AG09309 (cell line): ENCODE measurements at places on chromosomes 16 and 17.

DNA sequence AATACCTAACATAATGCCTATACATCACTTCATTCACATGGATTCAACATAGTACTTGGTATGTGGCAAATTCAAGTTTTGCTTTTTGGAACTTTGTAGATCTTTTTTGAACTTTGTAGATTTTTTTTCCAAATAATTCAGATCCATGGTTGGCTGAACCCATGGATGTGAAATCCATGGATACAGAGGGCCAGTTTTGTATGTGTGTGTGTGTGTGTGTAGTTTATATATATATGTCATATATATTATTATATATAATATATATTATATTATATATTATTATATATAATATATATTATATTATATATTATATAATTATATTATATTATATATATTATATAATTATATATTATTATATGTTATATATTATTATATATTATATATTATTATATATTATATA, 28.4 kb downstream of the CLUAP1 start:
- DNase-seq, result no peak

- no peak for DNase-seq
Measured at GRCh38 chr17:31467502-31468256, 76.2 kb downstream of the RAB11FIP4 start.

DNA sequence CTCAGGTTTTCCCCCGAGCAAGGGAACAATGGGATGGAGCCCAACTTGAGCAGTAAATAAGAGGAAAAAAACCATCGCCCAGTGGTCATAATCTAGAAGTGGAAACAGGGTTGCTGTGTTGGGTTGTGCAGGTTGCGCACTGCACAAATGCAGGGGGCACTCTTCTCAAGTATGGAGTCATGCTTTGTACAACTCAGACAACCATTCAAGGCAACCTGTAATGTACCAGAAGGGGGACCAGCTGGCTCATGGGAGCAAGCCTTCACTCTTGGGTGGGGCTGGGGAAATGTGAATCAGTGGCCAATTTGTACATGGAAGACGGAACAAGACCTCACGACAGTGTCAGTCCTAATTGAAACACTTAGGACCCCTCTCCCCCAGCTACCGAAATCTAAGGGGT, 23.9 kb upstream of the LITAF start:
- DNase-seq, result no peak

GRCh38 chr16:55421226-55421625, 57.8 kb upstream of the MMP2 start:
- DNase-seq, result no peak

GRCh38 chr17:80415626-80416137, 715 bp downstream of the ENDOV start:
- no peak for DNase-seq

DNA sequence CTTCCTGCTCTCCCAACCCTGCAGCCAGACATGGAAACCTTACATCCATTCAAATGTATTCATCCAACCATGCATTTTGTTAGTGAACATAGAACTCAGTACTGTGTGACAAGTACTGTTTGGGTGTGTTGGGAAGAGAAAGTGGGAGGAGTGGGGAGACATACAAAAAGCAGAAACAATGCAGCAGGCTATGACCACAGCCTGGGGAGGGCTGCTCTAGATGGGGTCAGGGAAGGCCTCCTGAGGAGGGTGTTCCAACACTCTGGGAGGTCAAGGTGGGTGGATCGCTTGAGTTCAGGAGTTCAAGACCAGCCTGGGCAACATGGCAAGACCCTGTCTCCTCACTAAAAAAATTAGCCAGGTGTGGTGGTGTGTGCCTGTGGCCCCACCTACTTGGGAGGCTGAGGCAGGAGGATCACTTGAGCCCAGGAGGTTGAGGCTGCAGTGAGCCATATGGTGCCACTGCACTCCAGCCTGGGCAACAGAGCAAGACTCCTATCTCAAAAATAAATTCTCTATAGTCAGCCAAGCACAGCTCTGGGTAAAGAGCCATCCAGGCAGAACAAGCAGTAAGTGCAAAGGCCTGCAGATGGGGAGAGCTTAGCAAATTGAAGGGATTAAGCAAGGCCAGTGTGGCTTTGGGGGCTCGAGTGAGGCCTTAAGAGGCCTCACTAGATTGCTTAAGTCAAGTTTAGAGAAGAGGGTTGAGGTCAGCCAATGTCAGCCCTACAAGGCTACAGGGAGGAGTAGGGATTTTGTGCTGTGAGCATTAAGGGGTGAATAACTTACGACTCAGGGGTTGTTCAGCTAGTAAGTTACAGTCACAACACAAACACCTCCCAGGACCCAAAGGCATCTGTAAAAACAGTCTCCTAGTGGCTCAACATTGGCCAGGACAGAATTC, 5.5 kb downstream of the SLC13A2 start:
- DNase-seq, result no peak

GRCh38 chr16:72910381-72910780, 137.5 kb downstream of the ZFHX3 start:
- no peak for DNase-seq

- no peak for DNase-seq
Measured at GRCh38 chr17:80755650-80756405, 211.2 kb downstream of the RPTOR start.

GRCh38 chr16:27240948-27241531, 27.5 kb downstream of the NSMCE1 start:
- no peak for DNase-seq

- no peak for DNase-seq
Measured at GRCh38 chr16:79171931-79172705, 428.4 kb downstream of the MAF start.

DNA sequence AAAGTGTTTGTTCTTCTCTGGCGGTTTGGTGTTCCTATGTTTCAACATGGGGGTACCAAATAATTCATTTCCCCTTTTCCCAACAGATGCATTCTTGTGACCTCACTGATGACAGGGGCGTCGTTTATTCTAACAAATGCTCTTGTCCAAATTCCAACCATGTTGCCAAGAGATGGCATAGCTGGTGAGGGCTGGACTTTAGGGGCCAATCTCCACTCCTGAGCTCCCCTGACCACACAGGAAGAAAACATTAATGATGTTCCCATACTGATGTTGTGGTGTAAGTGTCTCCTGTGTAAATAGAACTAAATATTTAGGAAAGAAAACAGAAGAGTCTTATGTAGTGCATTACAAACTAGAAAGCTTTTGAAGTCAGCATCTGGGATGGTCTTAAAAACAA, 431.6 kb downstream of the CDH13 start:
- DNase-seq, result no peak

DNA sequence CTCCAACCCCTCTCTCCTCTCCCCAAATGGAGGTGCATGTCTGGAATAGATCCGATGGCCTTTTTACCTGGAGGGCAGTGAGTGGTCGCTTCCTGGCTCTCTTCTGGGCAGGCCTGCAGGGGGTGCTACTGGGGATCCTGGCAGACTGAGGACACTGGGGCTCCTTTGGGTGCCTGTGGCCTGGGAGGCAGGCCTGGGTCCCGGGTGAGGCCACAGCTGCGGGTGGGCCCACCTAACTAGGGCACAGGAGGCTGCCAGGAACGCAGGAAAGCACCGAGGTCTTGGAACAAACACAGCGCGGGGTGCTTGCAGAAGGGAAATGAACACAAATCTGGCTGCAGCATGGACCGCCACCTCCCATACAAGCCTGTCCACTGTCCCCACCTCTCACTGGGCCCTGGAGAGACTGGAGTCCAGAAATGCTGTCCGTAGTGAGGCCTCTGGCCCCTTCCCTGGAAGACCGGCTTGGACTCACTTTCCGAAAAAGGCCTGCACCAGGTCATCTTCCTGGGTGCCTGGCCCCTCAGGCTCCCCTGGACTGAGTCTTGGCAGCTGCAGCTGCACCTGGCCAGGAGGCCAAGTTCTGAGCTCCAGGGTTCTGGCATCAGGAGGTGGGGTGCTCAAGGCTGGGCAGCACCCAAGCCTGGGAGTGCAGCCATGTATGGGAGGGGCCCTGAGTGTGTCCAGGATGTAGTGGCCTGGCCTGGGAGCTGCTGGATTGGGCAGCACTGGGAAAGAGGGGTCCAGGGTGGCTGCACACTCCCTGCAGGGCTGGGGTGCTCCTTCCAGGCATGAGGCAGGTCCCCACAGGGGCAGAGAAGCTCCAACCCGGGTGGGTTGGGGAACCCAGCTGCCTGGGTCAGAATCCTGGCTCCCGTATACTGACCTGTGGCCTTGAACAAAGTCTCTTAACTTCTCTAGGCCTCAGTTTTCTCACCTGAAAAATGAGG, 195.1 kb downstream of the IRF8 start:
- DNase-seq, result no peak

GRCh38 chr16:2092256-2092620, 43.5 kb downstream of the PKD1 start:
- DNase-seq, result no peak

GRCh38 chr17:80663781-80664206, 119.2 kb downstream of the RPTOR start:
- no peak for DNase-seq

DNA sequence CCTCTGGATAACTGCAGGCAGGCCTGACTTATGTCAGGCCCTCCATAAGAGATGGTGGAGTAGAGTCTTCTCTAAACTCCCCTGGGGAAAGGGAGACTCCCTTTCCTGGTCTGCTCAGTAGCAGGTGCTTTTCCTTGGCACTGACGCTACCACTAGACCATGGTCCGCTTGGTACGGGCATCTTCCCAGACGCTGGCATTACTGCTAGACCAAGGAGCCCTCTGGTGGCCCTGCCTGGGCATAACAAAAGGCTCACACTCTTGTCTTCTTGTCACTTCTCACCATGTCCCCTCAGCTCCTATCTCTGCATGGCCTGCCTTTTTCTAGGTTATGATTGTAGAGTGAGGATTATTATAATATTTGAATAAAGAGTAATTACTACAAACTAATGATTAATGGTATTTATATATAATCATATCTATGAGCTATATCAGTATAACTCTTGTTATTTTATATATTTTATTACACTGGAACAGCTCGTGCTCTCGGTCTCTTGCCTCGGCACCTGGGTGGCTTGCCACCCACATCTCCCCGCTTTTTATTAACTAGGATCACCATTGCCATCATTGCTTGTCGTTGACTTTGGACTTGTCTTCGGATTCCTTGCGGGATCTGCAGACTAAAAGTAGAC, 59.8 kb upstream of the ARL4D start:
- DNase-seq, result no peak

- no peak for DNase-seq
Measured at GRCh38 chr17:68595496-68595895, 5.7 kb downstream of the FAM20A start.

DNA sequence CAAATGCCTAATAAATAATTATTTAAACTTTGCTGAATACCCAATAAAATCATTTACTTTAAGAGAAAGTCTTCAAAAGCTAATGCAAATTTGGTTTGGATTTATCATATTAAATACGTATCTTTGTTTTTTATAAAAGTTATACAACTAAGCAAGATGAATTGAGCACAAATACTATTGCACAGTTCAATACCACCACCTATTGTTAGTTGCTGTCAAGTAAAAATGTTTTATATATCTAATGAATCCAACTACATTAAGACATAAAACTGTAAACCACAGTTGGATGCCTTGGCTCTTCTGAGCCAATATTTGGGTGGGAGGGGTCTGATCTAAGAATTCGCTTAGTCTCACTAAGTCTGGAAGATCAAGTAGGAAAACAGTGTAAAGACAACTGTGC, 7.7 kb downstream of the FBXL20 start:
- DNase-seq, result no peak

DNA sequence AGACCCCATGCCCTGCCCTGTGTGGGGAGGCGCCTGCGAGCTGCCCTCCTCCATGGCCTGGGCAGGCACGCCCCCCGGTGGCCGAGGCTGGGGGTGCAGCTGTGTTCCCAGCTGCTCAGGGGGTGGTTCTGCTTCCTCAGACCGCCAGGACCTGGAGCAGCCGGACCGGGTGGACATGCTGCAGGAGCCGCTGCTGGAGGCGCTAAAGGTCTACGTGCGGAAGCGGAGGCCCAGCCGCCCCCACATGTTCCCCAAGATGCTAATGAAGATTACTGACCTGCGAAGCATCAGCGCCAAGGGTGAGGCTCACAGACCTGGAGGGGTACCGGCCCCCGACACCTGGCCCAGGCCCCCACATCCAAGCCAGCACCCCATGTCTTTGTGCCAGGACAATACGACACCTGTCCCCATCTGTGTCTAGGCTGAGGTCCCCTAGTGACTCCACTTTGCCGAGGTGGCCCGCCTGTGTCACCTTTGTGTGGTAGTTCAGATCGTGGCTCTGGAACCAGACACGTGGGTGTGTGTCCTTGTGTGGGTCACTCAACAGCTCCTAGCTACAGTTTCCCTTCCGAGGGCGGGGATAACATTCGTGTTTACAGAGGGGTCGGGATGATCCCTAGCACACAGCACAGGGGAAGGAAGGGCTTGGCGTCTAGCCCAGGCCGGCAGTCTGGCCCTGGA, 9.3 kb downstream of the GJD3 start:
- DNase-seq, result no peak

GRCh38 chr17:34615326-34615725, 35.9 kb downstream of the TMEM132E start:
- DNase-seq, result no peak

GRCh38 chr16:17246974-17247732, 223.6 kb downstream of the XYLT1 start:
- no peak for DNase-seq

- no peak for DNase-seq
Measured at GRCh38 chr17:18253187-18253884, 5.2 kb downstream of the FLII start.

DNA sequence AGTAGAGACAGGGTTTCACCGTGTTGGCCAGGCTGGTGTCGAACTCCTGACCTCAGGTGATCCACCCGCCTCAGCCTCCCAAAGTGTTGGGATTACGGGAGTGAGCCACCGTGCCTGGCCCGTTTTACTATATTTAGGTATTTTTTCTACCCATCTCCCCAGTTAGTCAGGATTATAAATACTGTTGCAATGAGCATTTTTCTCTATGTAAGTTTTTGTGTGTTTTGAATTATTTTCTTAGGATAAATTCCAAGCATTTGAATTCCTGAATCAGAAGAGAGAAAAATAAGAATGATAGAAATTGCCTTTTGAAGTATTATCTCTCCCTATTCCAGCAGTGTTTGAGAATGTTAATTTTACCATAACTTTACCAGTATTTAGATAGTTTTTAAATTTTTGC, 36.6 kb downstream of the KIAA0513 start:
- DNase-seq, result no peak

DNA sequence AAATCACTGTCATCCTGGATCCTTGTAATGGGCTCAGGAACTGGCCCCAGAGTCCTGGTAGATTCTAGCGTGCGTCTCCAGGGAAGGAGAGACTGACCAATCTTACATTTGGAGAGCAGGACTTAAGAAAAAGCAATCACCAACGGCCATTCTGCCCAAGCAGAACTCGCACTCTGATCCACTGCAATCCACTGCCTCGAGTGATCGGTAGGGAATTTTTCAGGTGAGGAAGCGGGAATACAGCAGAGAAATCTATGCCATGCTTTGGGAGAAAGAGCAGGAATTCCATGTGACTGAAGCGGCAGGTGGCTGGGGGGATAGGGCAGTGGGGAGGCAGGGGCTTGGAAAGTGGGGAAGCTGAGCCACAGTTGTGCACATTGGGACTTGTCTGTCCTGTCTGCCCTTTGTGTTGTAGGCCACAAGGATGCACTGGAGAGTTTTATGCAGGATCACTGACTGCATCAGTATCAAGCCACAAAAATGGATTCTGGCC, 143.9 kb upstream of the HS3ST2 start:
- DNase-seq, result no peak
